ENCODE measurements at places on chromosomes 5 and 9.

- DNase-seq: no peak
Observed at GRCh38 chr9:134945509-134946275, 28.0 kb upstream of the FCN1 start.

DNA sequence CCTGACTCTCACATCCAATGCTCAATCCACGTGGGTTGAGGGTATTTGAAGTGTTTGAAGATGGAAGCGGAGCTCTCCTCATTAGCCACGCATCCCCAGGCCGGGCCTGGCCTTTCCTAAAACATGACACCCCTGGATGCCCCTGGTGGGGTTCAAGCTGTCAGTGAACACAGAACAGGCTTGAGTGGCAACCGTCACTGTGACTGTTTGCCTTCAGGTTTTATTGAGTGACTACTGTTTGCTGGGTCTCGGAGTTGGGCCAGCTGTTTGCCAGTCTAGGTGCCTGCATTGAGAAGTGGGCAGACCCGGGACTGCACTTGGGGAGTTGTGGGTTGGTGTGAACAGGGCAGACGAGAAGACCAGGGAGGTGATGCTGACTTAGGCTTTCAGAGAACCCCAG, 7.8 kb upstream of the OLFM1 start:
- DNase-seq: no peak

DNA sequence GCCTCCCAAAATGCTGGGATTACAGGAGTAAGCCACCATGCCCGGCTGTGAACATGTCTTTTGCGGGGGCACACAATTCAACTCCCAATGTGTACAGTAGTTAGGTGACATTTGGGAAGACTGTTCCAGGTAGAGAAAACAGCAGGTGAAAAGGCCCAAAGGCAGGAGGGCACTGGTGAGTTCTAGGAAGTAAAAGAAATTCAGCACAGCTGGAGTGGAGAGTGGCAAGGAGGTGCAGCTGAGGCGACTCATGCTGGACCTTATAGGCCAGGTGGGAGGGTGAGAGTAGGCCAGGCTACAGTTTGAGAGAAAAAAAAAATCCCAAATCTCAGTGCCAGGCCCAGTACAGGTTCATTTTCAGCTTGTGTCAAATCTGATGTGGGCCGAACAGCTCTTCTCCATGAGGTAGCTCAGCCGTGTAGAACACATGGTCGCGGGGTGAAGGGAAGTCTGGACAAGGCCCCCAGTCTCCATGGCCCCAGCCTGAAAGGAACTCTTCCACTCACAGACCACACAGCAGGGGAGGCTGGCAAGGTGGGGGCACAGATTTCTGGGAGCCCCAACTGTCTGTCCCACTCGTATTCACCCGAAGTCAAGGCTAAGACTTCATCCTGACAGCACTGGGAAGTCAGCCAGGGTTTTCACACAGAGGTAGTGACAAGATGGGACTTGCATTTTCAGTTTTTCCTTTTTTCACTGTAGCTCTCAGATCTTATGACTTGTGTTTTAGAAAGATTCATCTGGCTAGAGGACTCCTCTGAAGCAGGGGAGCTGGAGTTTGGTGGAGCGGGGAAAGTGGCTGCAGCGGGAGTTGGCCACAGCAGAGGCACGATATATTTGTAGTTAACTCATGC, 4.5 kb upstream of the HNRNPAB start:
- no peak for DNase-seq

GRCh38 chr9:75950998-75951397, 60.5 kb downstream of the PCSK5 start:
- DNase-seq: no peak

DNA sequence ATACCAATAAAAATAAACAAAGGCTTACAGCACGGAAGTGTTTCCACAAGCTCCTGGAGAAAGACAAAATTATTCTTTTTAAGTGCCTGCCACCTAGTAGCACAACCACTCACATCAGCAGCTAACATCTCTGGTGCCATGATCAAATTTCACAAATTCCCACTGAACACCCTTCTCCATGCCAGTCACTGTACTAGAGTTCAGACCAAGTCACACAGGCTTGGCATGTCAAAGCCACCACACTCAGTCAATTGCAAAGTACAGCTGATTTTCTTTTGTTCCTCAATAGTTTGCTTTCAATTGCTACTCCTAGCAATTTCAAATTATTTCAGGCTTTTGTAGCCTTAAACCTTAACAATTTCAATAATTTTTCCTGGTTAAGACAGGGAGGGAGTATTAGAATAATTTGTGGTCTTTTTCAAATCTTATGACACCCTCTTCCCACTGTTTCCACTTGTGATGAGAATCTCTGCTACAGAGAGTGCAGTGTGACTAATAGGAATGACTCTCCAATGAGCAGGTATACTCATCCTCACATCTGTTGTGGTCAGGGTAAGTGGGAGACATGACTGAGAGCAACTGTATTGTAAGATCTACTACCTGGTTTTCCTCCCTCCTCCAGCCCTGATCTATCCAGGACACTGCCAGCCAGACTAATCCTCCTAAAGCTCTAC, 46.2 kb downstream of the RNF145 start:
- DNase-seq: no peak

DNA sequence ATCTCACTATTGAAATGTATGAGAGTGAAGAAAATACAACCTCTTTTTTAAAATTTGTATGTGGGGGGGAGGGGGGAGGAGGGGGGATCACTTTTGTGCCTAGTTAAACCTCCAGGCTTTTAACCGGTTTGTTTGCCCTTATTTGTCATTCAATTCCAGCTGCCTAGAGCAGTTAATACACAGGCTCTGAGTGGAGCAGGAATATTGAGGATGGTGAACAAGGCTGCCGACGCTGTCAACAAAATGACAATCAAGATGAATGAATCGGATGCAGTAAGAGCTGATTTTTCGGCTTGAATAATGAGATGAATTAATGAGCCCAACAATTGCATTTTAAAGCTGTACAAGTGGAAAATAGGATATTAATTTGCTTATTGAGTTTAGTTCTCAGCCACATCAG, 28.7 kb upstream of the SNX24 start:
- no peak for DNase-seq

- no peak for DNase-seq
Observed at GRCh38 chr5:58450018-58450417, 9.9 kb downstream of the PLK2 start.

DNA sequence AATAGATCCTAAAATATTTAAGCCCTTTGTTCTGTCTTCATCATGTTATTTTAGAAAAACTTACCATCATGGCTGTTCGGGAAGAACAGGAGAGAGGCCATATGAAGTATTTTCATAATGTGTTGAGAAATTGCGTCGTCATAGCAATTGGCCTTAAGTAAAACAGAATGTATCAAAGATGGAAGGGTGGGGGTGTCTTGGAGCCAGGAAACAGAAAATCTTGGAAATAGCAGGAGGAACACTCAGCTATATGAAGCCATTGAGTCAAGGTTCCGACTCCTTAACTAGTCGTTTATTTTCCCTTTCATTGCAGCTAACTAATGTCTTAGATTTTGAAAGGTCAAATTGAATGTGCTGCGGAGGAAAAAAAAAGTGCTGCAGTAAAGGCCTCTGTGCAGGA, 1.3 kb downstream of the SPTAN1 start:
- no peak for DNase-seq

DNA sequence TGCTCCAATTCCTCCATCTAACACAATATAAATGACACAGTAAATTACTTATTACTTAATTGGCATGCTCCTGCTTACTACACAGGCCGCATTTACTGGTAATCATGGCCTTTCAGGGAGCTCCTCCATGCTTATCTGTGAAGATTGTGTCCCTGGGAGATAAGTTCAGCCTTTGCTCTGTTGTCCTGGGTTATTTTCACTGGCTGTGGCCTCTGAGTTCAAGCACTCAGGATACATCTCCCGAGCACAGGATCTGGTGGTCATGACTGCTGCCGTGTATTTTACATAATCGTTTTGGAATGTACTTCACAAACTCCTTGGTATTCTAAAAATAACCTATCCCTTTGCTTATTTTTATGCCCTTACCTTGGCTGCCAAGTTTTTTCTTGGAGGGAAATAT, 215.7 kb downstream of the ICE1 start:
- DNase-seq: no peak

DNA sequence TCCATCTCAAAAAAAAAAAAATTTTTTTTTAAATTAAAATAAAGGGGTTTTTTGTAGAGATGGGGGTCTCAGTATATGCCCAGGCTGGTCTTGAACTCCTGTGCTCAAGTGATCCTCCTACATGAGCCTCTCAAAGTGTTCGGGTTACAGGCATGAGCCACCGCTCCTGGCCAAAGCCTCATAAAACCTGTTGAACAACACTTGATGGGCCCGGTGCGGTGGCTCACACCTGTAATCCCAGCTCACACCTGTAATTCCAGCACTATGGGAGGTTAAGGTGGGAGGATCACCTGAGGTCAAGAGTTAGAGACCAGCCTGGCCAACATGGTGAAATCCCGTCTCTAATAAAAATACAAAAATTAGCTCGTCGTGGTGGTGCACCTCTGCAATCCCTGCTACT, 7.7 kb upstream of the NPM1 start:
- DNase-seq: no peak

- no peak for DNase-seq
Observed at GRCh38 chr5:132420706-132421272, 51.3 kb downstream of the SLC22A5 start.

DNA sequence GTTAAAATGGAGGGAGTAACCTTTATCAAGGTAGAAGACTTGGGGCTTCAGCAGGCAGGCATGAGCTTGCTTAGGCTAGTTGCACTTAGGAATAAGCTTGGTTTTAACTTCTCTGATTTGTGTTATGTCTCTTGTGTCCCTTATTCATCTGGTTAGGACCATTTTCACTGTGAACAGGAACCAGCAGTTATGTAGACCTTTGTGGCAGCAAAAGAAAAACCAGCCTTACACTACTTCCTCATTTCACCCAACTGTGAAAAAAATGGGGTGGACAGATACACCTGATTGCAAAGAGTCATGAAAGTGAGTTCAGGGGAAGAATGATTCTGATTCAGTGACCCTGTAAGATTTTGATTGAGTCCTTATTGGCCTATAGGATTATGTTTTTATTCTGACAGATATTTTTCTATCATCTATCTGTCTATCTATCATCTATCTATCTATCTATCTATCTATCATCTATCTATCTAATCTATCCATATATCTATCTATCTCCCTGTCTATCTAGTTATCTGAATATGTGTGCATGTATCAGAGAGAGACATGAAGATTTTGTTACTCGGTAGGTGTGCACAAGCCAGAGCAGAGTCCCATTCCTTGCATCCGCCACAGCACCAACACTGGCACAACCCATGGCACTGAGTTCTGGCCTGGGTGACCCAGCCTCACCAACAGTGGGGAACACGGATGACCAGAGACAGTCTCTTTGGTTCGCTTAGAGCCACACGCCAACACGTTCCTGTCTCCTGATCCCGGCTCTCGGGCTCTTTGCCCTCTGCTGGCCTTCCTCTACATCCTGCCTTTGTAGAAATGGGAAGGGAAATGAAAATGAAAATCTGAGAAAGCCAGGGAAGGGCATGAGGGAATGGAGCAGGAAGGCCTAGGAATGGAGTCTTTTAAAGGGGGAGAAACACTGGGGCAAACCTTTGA, 1.3 kb upstream of the ZNF366 start:
- DNase-seq: no peak

DNA sequence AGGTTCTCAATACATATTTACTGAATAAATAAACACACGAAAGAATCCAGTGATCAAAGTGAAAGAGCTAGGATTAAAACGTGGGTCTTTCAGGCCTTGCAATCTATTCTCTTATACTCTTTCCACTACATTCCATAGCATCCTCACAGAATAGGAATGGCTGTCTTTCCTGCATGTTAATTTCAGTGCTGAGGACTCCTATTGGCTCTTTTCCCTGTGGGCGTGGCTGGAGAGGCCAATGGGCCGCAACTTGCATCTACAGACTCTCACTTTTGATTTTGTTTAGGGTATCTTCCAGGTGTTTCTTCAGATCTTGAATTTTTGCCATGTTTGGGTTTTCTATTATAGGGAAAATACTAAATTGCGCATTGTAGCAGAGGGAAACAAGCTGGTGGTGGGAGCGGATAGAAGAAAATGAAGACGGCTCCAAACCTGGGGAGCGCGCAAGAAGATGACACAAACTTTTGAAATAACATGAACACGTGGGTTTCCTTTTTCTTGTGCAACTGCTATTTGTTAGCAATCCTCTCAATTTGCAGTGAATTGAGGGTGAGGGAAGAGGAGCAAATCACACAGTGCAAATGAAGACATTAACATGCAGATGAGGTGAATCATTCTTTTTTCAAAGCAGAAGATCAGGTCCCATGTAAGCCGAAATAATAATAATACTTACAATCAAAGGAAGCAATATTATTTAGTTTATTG, 93.9 kb downstream of the GCNT1 start:
- no peak for DNase-seq

DNA sequence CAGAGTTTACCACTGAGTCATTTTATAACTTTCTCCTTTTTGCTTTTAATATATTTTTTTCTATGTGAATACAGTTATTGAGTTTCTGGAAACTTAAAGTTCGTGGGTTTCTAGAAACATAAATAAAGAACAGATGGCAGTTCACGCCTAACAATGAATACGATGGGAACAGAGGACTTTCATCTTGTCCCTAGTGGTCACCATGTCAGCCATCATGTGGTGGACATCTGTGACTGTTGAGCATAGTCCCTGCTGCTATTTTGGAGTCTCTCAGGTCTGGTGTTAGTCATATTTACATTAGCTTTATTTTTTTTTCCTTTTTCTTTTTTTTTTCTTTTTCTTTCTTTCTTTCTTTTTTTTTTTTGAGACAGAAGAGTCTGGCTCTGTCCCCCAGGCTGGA, 85.3 kb downstream of the XRCC4 start:
- no peak for DNase-seq

GRCh38 chr9:114394523-114395333, 6.9 kb upstream of the AKNA start:
- no peak for DNase-seq

- no peak for DNase-seq
Observed at GRCh38 chr9:69250681-69251080, 74.3 kb upstream of the ENTREP1 start.

DNA sequence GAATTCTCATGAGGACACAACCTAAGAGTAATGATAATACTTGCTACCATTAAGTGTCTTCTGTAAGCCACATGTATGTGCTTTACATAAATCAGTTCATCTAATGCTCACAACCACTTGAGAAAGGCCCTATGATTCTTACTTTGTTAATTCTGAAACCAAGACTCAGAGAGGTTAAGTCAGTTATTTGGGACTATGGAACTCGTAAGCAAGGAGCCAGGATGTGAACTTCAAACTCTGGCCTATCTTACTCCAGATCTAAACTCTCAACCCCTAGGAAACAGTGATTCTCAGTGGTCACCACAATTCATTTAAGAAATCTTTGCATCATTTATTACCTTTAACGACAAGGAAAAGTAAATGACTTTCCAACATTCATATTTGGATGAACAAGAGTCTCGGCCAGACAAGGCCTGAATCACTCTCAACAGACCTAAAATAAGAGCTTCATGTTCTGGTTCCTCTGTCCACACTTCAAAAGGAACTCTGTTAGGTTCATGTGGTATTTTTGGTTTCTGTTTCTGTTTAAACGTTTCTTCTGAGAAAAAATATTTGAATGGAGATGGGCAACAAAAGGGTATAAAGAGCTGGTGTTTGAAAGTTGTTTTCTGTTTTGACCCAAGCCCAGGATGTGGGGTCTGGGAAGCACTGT, 104.8 kb downstream of the LPAR1 start:
- DNase-seq: no peak
